GM23338 (cell line): ENCODE measurements at places on chromosomes 13 and 19.

- no peak overlapping the region for H3K27ac ChIP-seq
- peaks cover 7% of the 10 kb centered on the region for H3K4me1 ChIP-seq
- peak; percentile 56 for DNase-seq
These were observed 4.1 kb upstream of the CNOT3 start for GRCh38 chr19:54133312-54133956.

DNA sequence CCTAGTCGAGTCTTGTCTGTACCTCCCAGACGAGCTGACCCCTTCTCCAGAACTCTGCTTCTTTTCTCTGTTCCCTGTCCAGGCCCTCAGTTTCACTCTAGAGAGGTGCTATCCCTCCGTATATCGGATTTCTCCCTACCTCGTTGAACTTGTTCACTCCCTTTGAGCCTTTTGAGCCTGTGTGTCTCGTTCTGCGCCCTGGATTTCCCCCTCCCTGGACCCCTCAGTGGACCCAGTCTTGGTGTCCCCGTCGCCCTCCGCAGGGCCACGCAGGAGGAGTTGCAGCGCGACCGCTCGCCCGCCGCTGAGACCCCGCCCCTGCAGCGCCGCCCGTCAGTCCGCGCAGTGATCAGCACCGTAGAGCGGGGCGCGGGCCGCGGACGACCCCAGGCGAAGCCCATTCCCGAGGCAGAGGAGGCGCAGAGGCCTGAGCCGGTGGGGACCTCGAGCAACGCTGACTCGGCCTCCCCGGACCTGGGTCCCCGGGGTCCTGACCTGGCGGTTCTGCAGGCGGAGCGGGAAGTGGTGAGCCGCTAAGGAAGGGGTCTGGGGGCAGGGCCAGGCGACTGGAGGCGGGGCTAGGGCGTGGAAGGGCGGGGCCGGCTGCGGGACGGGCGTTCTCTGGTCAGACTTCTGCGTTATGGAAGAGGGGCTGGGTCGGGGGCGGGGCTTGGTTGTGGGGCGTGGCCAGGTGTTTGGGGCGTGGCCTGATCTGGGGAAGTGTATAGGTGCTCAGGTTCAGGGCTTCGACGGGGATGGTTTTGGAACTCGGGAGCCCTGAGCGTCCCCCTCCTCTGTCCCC is 5.5 kb downstream of the EPS8L1 start:
- peaks cover 39% of the 10 kb centered on the region for H3K27me3 ChIP-seq
- H3K36me3 ChIP-seq, result no peaks in the 10 kb centered on the region
- H3K27ac ChIP-seq, result no peak overlapping the region
- peaks cover 26% of the 10 kb centered on the region for H3K4me1 ChIP-seq
- peak; percentile 92 for DNase-seq
- H3K4me3 ChIP-seq, result peak overlapping the region; percentile 85

- no peak for DNase-seq
- no peaks in the 10 kb centered on the region for H3K36me3 ChIP-seq
- no peak overlapping the region for H3K27ac ChIP-seq
- peaks cover 3% of the 10 kb centered on the region for H3K4me1 ChIP-seq
- H3K4me3 ChIP-seq, result no peak overlapping the region
These were observed 88.1 kb downstream of the TSC22D1 start for GRCh38 chr13:44487989-44488388.

DNA sequence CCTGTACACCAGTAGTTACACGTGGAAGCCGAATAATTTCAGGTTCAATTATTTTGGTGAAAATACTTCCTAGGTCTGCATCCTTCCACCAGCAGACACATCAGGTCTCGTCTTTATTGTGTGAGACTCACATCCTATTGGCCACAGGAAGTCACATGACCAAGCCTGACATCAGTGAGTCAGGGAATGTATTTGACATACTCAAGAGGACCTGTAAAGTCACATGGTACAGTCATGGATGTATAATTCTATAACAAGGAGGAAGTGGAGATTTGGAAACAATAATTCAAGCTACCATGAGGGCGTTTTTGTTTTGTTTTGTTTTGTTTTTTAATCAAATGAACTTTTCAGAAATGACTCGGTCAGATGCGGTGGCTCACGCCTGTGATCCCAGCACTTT is 9.3 kb upstream of the HIF3A start:
- H3K4me3 ChIP-seq, result no peak overlapping the region
- H3K4me1 ChIP-seq, result no peaks in the 10 kb centered on the region
- no peak for DNase-seq
- no peak overlapping the region for H3K27ac ChIP-seq
- no peaks in the 10 kb centered on the region for H3K36me3 ChIP-seq
- H3K27me3 ChIP-seq, result no peaks in the 10 kb centered on the region

- peak overlapping the region; percentile 50 for H3K4me3 ChIP-seq
- no peaks in the 10 kb centered on the region for H3K36me3 ChIP-seq
- H3K27me3 ChIP-seq, result peaks cover 70% of the 10 kb centered on the region
- peak; percentile 60 for DNase-seq
- no peak overlapping the region for H3K27ac ChIP-seq
These were observed 11.8 kb downstream of the PDE4A start for GRCh38 chr19:10431943-10432735.

DNA sequence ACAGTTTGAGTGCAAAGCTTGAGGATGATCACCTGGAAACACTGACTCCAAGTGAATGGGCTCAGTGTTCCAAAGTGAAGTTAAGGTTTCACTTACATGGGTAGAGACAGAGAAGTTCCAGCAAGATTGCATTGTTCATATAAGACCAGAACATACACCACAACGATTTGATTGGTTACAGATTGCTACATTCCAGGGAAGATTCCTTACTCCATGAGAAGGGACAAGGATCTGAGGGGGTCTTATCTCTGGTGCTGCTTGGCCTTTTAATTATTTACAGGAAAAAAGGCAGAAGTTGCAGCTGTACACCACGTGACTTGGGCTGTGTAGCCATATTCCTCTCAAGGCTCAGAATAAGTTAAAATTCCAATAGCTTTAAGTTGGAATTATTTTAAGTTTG is 12.3 kb downstream of the WDFY2 start:
- 0 out of 2 replicates have a peak overlapping the region, but pooled peaks have one; percentile 3 for H3K27ac ChIP-seq
- H3K27me3 ChIP-seq, result no peaks in the 10 kb centered on the region
- DNase-seq, result no peak
- H3K4me1 ChIP-seq, result peaks cover 54% of the 10 kb centered on the region

GRCh38 chr19:21202865-21203494 is 61.1 kb downstream of the ZNF431 start:
- no peaks in the 10 kb centered on the region for H3K27me3 ChIP-seq
- H3K4me3 ChIP-seq, result no peak overlapping the region
- H3K4me1 ChIP-seq, result peaks cover 2% of the 10 kb centered on the region; the same call in 1 of the 2 replicates
- DNase-seq, result peak; percentile 92
- no peaks in the 10 kb centered on the region for H3K36me3 ChIP-seq
